Stimulated activated memory B cell treated with anti-CD40 and anti-IgM and Interleukin-4, amounts not matched to agents 10 μg/mL and 1 μg/mL and 100 μg/mL, for 72 hours (primary cell): ENCODE measurements at places on chromosomes 3 and 15.

- ATAC-seq: no peak
Measured at GRCh38 chr3:172315401-172316091, 132.7 kb downstream of the GHSR start.

DNA sequence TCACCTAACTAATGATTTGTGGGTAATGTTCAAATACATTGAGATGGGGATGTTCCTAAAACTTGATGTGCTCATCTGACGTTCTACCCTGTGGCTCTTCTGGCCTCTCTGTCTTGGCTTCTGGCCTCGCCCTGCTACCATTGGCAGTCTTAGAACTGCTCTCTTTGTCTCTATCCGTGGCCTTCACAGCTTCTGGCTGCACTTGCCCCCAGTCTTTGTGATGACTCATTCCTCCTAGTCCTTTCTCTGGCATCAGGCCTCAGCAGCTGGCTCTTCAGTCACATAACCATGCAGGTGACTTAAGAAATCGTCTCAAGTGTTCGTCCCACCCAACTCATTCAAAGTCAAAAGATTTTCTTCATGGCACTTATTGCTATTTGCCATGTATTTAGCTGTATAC is 188.1 kb downstream of the BBX start:
- ATAC-seq: no peak

DNA sequence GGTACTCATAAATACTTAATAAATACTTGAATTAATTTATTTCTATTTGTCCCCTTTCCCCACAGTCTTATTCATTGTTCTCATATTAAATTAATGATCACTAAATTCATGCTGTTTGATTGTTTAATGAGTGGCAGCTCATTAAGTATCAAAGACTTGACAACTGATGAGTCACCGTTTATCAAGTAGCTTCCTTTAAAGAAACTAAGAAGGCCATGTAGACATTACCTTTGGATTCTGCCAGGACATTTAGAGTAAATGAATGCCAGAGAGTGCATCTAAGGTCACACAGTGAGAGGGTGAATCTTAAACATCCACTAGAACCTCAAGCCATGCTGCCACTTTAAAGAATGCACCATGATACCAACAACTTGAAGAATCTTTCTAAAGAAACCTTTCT is 23.9 kb downstream of the ZBED2 start:
- no peak for ATAC-seq

- no peak for ATAC-seq
Measured at GRCh38 chr3:60177726-60178125, 1073.5 kb downstream of the FHIT start.
